ENCODE measurements at places on chromosomes 3 and 15.

DNA sequence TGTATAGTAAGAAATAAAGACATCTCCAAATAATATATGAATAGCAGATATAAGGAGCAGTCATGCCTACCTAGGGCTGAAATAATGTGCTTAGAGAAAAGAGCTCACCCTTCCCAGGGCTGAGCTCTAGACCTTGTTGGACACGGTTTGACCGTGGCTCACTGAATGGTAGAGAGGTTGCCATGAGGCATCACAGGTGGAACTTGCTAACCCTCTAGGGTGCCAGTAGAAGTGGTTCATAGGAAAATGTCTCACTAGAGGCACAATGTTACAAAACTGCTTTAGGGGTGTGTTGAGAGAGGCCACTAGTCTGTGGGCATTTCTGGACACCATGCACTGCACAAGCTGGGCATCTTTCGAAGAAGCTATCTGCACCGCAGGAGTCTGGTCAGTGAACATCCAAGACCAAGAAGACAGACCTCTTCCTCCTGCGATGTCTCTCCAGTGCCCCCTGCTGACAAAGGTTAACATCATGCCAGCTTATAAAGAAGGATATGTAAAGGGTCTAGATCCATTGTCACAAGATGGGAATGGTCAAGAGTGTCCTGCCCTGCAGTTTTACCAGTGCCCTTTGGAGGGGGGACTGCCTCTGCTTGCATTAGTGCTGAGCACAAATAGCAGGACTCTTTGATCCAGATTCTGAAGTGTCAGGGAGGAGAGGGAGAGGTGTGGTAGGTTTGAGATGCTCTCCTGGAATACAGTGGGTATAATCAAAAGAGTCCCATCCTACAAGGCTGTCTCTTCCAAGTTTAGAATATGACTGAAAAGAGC lies 266.8 kb downstream of the ZNF385D start:
- peak; percentile 34 for DNase-seq

GRCh38 chr15:92915766-92916435 lies 15.8 kb downstream of the CHD2 start:
- DNase-seq = no peak

DNA sequence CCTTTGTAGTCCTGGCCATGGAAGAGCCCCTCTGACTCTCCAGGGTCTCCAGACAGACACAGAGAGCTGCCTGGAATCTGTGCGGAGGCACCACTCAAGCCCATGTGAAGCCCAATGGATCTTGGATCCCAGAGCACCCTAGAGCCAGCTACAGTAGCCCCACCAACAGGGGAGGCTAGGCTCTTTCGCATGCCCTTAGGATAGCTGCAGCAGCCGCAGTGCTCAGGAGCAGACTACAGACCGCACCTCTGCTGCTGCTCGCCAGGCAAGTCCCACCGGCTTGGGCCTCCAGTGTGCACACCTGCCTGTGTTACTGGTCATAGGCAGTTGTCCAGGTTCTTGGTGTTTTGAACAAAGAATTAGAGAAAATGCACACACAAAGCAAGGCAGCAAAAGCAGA lies 131.6 kb downstream of the SPATA16 start:
- no peak for DNase-seq

DNA sequence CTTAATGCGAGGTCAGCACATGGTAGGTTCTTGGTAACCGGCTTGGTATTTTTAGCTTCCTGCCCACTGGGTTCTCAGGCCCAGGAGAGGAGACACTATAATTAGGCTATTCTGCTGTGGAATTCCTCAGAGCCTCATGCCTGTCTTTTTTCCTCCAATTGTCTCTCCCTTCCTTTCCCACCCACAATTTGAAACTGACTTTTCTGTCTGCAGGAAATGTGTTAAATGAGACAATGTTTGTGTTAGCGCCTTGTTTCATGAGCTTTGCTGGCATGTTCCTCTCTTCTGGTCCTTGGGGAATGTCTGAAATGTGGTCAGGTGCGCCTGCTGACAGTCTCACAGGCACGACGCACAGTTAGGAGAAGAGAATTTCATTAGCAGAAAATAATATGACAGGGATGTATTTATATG lies 223.6 kb upstream of the CTNNB1 start:
- no peak for DNase-seq

DNA sequence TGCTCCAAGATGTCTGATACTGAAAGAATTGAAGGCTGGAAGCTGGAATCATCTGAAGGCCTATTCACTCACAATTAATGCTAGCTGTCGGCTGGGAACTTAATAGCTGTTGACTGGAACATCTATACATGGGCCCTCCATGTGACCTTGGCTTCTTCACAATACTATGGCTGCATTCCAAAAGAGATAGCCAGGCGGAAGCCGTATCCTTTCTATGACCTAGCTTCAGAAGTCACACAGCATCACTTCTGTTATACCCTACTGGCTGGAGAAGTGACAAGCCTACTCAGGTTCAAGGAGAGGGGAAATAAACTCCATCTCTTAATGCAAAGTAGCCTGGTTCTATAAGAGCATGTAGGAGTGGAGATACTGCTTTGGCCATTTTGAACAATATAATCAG lies 50.9 kb upstream of the SPRED1 start:
- DNase-seq = no peak

DNA sequence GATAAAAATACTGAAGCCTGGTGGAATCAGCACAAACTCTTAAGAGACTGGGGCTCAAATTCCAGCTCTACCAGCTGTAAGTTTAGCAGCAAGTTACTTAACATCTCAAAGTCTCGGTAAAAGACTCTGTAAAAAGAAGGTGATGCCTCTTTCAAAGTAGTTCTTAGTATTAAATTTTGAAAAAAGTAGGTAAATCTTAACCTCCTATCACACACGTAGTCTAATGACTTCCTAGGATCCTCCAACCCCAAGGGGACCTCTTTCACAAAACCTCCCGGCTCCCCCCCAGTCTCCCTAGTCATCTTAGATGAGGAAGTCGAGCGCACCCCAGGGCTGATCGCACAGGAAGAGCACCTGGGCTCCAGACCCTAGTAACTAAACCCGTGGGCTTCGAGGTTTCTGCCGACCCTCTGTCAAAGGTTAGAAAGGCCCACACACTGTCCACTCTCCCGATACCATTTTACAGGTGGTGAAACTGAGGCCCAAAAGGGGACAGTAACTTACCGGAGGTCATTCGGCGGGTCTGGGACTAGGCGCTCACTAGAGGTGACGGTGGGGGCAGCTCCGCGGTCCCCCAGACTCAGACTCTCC lies 427 bp downstream of the MBD4 start:
- peak; percentile 58 for DNase-seq

- DNase-seq = no peak
Observed at GRCh38 chr15:40389824-40390595, 7.5 kb downstream of the KNSTRN start.

GRCh38 chr15:73879426-73879825 lies 6.1 kb downstream of the TBC1D21 start:
- no peak for DNase-seq

GRCh38 chr3:173065543-173065981 lies 75.5 kb downstream of the SPATA16 start:
- no peak for DNase-seq

GRCh38 chr3:21668012-21668411 lies 83.0 kb downstream of the ZNF385D start:
- no peak for DNase-seq

- DNase-seq = no peak
Observed at GRCh38 chr3:186949281-186949982, 19.1 kb downstream of the ST6GAL1 start.

DNA sequence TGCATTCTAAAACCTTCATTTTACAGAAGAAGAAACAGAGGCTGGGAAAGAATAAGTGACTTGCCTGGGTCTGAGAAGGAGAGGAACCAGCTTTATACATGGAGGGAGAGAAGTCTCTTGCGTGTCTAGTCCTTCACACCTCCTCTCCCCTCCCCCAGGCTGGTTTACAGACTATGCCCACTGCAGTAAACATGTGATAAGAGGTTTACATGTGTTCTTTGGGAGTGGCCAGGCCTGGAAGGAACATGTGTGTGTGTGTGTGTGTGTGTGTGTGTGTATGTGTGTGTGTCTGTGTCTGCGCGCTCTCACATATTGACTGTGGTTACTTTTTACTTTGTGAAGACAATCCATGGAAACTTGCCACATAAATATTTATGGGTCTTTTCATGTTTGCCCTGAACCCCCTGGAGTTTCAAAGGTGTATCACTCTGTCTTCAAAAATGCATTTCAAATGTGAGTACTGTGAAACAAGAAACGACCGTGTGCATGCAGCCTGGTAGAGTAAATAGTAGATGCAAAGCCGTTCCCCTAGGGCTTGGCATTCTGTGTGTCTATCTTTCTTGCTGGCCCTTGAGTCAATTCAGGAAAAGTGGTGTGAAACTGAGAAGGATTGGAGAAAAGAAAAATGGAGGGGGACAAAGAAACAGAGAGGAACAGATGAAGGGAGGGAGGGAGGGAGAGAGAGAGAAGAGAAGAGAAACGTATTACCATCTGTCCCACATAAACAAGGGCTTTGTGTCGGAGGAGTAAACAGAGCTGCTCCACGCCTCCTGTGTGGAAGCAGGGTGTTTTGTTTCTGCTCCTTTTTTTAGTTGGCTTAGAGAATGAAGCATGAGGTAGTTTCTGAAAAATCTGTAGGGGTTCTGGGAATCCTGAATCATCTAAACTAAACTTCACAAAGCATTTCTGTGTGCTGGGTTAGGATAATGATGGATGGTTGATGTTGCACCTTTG lies 51.7 kb downstream of the CLDN11 start:
- DNase-seq = no peak

DNA sequence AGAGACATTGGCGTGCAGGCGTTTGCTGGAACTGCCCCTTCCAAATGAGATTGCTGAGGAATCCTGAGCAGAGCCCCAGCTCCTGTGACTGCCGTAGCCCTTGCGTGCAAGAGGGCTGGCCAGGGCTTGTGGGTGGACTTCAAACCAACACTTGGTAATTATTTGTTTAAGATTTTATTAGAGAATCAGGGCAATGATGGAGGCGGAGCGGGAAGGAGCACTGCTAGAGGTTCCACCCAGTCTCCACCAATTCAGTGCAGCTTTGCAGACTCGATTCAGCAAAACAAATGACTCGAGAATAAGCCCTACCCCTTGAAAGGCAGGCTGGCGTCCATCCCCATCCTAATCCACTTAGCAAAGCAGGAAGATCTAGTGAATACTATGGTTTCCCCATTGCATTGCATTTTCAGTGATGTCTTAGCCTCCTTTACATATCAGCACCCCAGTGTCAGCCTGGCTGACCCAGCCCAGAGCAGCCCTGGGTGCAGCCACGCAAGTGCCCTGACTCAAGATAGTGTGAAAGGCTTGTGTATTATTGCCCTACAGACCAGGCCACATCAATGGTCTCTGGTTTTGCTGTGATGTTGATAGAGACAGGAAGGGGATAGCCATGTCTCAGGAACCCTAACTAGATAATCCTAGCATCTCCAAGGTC lies 26.0 kb downstream of the GLDN start:
- no peak for DNase-seq

DNA sequence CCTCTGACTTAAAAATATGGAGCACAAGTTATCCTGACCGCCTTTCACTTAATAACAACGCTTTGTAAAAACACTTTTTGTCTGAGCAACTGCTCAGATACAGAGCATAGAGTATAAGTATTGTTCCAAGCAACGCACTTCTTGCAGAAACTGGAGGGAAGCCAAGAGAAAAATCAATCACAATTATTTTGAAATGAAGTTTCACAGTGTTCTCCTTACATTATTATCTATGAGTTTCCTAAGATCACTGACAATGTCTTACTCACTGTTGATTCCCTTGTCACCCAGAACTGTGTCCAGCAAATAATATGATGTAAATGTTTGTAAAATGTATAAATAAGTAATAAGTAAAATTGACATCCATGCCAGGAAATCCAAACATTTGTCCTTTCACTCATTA lies 184.6 kb upstream of the GPR149 start:
- DNase-seq = peak; percentile 68

DNA sequence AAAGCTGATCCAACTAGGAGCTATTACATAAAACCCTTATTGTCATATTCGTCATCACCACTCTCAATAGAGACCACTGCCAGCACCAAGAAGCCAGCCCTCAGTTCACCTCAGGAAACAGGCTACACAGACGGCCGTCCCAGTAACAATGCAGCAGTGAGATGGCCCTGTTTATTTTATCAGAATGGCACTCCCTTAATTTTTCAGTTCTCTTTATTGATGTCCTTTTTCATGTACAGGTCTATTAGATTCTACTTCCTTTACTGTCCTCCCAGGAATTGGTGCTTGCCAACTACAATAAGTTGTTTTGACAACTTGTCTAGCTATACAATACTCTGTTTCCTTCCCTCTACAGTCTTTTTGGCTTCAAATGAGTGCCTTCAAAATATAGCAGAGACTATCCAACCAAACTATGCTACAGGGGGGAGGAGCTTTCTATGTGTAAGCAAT lies 272.5 kb downstream of the ZBTB20 start:
- no peak for DNase-seq

- DNase-seq = no peak
Observed at GRCh38 chr3:28951772-28952556, 328.9 kb upstream of the RBMS3 start.

DNA sequence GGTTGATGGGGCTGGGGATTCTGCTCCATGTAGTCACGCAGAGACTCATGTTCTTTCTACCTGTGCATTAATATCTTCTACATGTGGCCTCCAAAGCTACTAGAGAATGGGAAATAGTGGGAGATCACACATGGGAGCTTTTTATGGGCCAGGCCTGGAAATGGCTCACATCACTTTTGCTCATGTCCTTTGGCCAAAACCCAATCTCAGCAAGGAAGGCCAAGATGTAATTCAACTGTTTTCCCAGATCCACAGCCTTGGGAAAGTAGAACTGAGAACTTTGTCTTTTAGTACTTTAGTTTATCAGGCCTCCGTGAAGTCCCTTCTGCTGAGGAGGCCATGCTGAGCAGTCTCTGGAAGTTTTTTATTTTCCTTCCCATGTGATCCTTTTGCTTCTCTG lies 73.2 kb upstream of the SLC4A7 start:
- no peak for DNase-seq

GRCh38 chr15:49428409-49429095 lies 5.5 kb downstream of the FGF7 start:
- no peak for DNase-seq

GRCh38 chr3:171959532-171960089 lies 79.8 kb upstream of the FNDC3B start:
- no peak for DNase-seq

- no peak for DNase-seq
Observed at GRCh38 chr3:129341331-129342141, 62.9 kb downstream of the HMCES start.

DNA sequence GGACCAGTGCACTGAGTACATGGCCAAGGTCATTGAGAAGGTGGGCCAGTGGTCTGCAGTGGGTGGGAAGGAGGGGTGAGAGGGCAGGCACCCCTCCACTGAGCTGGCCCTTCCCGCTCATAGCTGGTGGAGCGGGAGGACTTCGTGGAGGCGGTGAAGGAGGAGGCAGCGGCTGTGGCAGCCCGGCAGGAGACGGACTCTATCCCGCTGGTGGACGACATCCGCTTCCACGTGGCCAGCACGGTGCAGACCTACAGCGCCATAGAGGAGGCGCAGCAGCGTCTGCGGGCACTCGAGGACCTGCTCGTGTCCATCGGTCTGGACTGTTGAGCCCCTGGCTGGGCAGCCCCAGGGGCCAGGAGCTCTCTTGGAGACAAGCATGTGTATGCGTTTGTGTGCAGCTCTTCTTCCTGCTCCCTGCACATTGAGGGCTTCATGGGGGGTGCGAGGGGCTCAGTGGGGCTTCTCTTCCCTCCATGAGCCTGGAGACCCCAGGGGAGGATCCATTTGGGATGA lies 7.5 kb downstream of the ABTB1 start:
- no peak for DNase-seq

GRCh38 chr15:44596511-44597010 lies 59.6 kb downstream of the EIF3J start:
- no peak for DNase-seq

- no peak for DNase-seq
Observed at GRCh38 chr3:152499791-152500385, 231.2 kb downstream of the MBNL1 start.
